ENCODE measurements at places on chromosomes 11 and 22. TPM values are rescaled to one million over a fixed set of nuclear protein-coding genes. Genes with fewer than 3 reads are reported as not detected.

Gene SLC37A2
- 0.30 TPM for total RNA-seq

Gene ZDHHC24
- total RNA-seq: 9.9 TPM

Gene MS4A1
- not detected for total RNA-seq

Gene FGF4
- not detected for total RNA-seq

Gene LRRC32
- 65.6 TPM for total RNA-seq

Gene OR51E2
- under 0.01 TPM for total RNA-seq

Gene OSM
- total RNA-seq: not detected

Gene OR2AG2
- 0.08 TPM for total RNA-seq

Data from smooth muscle cell of the coronary artery (primary cell).